ENCODE measurements at places on chromosomes 2 and 18. TPM values are rescaled to one million over a fixed set of nuclear protein-coding genes. Genes with fewer than 3 reads are reported as not detected.
A peak's percentile ranks its signal among the peaks of the same experiment; 100 is the strongest.

DNA sequence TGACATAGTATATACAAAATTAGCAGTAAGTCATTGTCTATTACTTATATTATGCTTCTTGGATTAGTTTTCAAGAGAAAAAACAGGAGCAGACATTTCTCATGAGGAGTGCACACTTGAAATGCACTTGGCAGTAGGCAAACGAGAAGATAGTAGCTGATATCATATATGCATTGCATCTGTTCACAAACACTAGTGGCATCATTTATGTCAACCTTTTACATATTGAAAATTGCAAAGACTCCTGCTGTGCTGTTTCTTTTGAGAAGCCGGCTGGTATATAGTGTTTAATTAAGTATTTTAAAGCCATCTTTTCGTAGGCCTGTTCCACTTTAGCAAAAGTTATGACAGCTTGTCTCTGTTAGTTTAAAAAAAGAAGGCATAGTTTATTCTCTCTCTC, 58.4 kb upstream of the SLC8A1 start:
- H3K27me3 ChIP-seq = no peaks in the 10 kb centered on the region
- DNase-seq = no peak
- no peaks in the 10 kb centered on the region for H3K4me1 ChIP-seq
- no peaks in the 10 kb centered on the region for H3K36me3 ChIP-seq
- no peak overlapping the region for H3K27ac ChIP-seq

- H3K36me3 ChIP-seq = no peaks in the 10 kb centered on the region
- no peak for DNase-seq
- no peaks in the 10 kb centered on the region for H3K27me3 ChIP-seq
- H3K4me3 ChIP-seq = no peak overlapping the region
- no peaks in the 10 kb centered on the region for H3K4me1 ChIP-seq
Measured at GRCh38 chr18:49023938-49024803, 73.4 kb upstream of the SMAD7 start.

GRCh38 chr2:240505910-240506309, 51.9 kb downstream of the ANKMY1 start:
- peaks cover 51% of the 10 kb centered on the region for H3K36me3 ChIP-seq
- H3K27ac ChIP-seq = no peak overlapping the region
- no peak for DNase-seq
- H3K27me3 ChIP-seq = no peaks in the 10 kb centered on the region
- H3K4me3 ChIP-seq = no peak overlapping the region

The UGT1A10 gene
- total RNA-seq = not detected

DNA sequence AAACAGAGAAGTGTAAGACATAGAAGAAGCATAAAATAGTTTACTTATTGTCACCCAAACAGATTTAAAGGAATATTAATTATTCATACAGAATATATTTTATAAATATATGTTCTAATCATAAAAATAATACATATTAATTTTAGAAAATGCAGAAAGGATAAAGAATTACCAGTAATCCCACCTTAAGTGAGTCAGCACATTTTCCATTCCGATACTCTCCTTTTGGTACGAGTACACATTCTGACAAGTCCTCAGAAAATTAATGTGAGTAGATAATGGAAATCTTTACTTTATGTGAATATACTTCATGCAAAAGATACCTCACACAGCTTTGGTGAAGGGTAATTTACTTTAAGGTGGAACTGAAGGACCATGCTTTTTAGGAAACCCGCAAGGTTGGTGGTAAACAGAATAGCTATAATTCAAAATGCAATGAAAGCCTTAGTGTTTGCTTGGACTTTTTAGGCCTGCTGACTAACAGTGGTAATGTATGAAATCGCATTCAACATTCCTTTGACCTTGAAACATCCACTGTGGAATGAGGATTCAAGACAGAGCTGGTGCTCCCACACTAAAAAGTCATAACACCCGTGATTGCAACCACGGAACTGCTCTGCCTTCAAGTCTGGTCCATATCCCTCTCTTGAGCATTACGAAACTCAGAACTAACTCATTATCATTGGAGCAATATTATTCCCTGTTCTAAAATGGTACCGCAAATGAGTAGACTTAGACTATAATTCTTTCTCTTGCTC, 28.1 kb upstream of the HTR2B start:
- H3K4me3 ChIP-seq = no peak overlapping the region
- H3K27me3 ChIP-seq = no peaks in the 10 kb centered on the region
- H3K4me1 ChIP-seq = no peaks in the 10 kb centered on the region
- DNase-seq = no peak
- peaks cover 14% of the 10 kb centered on the region for H3K36me3 ChIP-seq
- no peak overlapping the region for H3K27ac ChIP-seq

The FEV gene
- not detected for total RNA-seq

- H3K36me3 ChIP-seq = no peaks in the 10 kb centered on the region
- H3K4me1 ChIP-seq = peaks cover 17% of the 10 kb centered on the region
- H3K27me3 ChIP-seq = no peaks in the 10 kb centered on the region
- DNase-seq = no peak
- H3K4me3 ChIP-seq = no peak overlapping the region
Measured at GRCh38 chr2:105183555-105184323, 57.8 kb upstream of the GPR45 start.

The LRATD1 gene
- 29.4 TPM for total RNA-seq

DNA sequence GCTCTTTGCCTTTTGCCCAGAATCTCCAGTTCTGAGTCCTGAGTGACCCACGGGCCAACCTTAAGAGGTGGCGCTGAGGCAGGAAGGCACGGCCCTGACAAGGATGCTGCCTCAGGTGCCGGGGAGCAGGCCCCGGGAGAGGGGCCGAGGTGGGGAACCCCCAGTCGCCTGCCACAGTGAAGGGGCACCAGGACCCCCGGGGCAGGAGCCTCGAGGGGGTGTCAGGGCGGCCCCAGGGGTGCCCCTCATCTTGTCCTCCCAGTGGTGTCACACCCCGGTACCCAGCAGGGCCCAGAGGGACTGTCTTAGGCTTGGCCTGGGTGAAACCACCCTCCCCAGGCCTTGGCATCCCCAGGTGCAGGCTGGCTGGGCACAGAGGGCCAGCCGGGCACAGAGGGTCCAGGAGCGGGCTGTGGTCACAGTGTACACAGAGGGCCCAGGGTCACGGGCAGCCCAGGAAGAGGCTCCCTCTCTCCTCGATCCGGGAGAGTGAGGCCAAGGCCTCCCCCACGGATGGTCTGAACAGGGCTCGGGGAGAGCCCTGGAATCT, 1.0 kb downstream of the PDCD1 start:
- no peaks in the 10 kb centered on the region for H3K27me3 ChIP-seq
- H3K36me3 ChIP-seq = peaks cover 6% of the 10 kb centered on the region
- no peak for DNase-seq
- H3K4me1 ChIP-seq = peaks cover 53% of the 10 kb centered on the region

DNA sequence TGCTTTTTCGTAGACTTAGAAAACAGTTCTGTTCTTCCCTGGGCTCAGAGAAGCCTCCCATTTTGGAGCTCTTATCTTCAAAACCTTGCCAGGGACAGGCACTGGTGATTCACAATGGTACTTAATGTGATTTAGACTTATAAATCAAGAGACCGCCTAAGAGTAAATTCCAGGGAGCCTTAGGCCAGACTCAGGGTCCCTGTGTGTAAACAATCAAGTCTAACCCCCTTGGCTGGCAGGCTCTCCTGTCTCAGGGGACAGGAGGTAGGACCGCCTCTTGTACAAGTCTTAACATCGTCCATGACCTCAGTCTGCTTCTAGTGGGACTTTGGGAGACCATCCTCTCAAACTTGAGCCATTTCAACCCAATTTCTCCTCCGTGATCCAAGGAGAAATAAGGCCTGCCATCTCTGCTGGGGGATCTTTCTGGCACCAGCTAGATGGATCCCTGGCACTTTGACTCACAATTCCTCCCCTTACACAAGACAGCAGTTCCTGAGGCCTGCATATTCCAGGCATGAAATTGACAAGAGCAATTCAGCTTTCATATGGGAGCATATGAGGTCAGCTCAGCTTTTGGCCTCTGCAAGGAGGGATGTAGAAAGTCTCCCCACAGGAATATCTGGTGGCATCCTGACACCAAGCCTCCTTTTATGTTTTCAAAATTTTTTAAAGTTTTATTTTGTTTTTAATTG, 487.0 kb downstream of the TNS1 start:
- H3K4me1 ChIP-seq = peaks cover 4% of the 10 kb centered on the region
- no peak overlapping the region for H3K4me3 ChIP-seq
- H3K27me3 ChIP-seq = no peaks in the 10 kb centered on the region
- H3K36me3 ChIP-seq = no peaks in the 10 kb centered on the region

- H3K4me1 ChIP-seq = peaks cover 6% of the 10 kb centered on the region
- no peak for DNase-seq
- H3K27ac ChIP-seq = no peak overlapping the region
- no peak overlapping the region for H3K4me3 ChIP-seq
- H3K36me3 ChIP-seq = no peaks in the 10 kb centered on the region
Measured at GRCh38 chr2:99858951-99859596, 283.3 kb downstream of the AFF3 start.

- DNase-seq = no peak
- H3K4me1 ChIP-seq = no peaks in the 10 kb centered on the region
- no peak overlapping the region for H3K27ac ChIP-seq
- no peak overlapping the region for H3K4me3 ChIP-seq
Measured at GRCh38 chr18:13756671-13757070, 30.2 kb downstream of the RNMT start.

The CCL20 gene
- not detected for total RNA-seq

The DSG2 gene
- total RNA-seq = 12.2 TPM

- H3K27ac ChIP-seq = no peak overlapping the region
- H3K36me3 ChIP-seq = peaks cover 5% of the 10 kb centered on the region
- H3K4me1 ChIP-seq = no peaks in the 10 kb centered on the region
- no peak overlapping the region for H3K4me3 ChIP-seq
- H3K27me3 ChIP-seq = no peaks in the 10 kb centered on the region
Measured at GRCh38 chr2:63029058-63029457, 21.6 kb upstream of the OTX1 start.

The SKOR2 gene
- 0.55 TPM for total RNA-seq

The RIT2 gene
- 18.4 TPM for total RNA-seq

The CCDC74B gene
- 6.4 TPM for total RNA-seq

DNA sequence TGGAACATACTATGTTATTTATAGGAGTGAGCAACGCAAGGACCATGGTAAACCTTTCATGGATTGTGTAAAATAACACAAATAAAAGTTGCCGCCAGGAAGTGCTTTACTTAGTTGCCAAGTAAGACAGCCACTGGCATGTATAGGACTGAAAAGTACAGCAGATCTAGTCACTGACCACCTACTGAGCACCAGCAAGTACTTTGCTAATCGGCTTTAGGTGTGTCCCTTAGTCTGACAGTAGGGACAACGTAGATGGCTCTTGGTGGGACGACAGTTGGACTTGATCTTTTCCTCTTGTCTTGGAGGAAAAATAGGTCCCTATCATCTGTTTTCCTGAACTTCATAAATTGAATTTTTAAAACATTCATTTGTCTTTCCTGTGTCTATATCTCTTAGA, 13.6 kb upstream of the CXXC1 start:
- H3K4me3 ChIP-seq = no peak overlapping the region
- H3K27me3 ChIP-seq = peaks cover 28% of the 10 kb centered on the region
- DNase-seq = no peak
- no peaks in the 10 kb centered on the region for H3K36me3 ChIP-seq
- peaks cover 10% of the 10 kb centered on the region for H3K4me1 ChIP-seq

The CTAGE1 gene
- total RNA-seq = not detected

- no peak overlapping the region for H3K27ac ChIP-seq
- H3K27me3 ChIP-seq = no peaks in the 10 kb centered on the region
- H3K36me3 ChIP-seq = no peaks in the 10 kb centered on the region
- peak; percentile 60 for DNase-seq
Measured at GRCh38 chr2:29705616-29706015, 215.8 kb downstream of the ALK start.

- no peaks in the 10 kb centered on the region for H3K36me3 ChIP-seq
- H3K27ac ChIP-seq = no peak overlapping the region
- peak; percentile 68 for DNase-seq
- no peak overlapping the region for H3K4me3 ChIP-seq
- no peaks in the 10 kb centered on the region for H3K4me1 ChIP-seq
- no peaks in the 10 kb centered on the region for H3K27me3 ChIP-seq
Measured at GRCh38 chr2:170396799-170397459, 219.0 kb downstream of the MYO3B start.

- no peak overlapping the region for H3K4me3 ChIP-seq
- no peak overlapping the region for H3K27ac ChIP-seq
- H3K36me3 ChIP-seq = no peaks in the 10 kb centered on the region
- H3K4me1 ChIP-seq = no peaks in the 10 kb centered on the region
- DNase-seq = no peak
Measured at GRCh38 chr2:146821836-146822316, 1023.0 kb upstream of the ACVR2A start.

DNA sequence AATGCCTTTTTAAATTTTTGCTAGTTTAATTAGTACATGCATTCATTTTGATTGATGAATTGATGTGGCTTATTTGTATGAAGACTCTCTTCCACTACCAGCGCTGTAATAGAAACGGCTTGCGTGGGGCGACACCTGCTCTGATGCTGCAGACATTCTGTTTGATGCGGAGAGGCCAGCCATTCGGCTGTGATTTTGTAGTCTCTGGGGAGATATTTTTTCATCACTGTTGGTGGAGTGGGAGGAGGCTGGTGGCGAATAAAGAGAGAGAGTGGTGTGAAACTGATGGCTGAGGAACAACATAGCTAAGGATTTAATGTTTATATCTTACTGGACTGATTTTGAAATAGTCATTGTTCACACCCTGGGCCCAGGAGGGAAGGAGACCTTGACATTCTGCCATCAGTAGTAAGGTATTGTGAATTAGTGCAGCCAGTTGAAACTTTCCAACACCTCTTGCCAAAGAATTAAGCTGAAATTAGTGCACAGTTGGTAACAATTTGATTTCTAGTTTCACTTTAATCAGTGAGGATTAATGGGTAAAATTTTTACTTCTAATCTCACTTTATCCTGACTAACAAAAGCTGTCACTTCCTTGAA, 224.1 kb downstream of the MTX2 start:
- no peak for DNase-seq
- no peaks in the 10 kb centered on the region for H3K36me3 ChIP-seq
- H3K27me3 ChIP-seq = peaks cover under 1% of the 10 kb centered on the region
- H3K4me1 ChIP-seq = peaks cover 21% of the 10 kb centered on the region
- H3K4me3 ChIP-seq = no peak overlapping the region
- no peak overlapping the region for H3K27ac ChIP-seq

The BOK gene
- total RNA-seq = 15.5 TPM

- no peaks in the 10 kb centered on the region for H3K27me3 ChIP-seq
- H3K4me1 ChIP-seq = no peaks in the 10 kb centered on the region
- no peak overlapping the region for H3K27ac ChIP-seq
- peak overlapping the region; percentile 42 for H3K4me3 ChIP-seq
- H3K36me3 ChIP-seq = no peaks in the 10 kb centered on the region
- DNase-seq = peak; percentile 10
Measured at GRCh38 chr2:165240916-165241315, 1.7 kb downstream of the SCN2A start.

- peaks cover 8% of the 10 kb centered on the region for H3K4me1 ChIP-seq
- no peaks in the 10 kb centered on the region for H3K27me3 ChIP-seq
Measured at GRCh38 chr2:9030190-9030589, 26.7 kb upstream of the MBOAT2 start.

DNA sequence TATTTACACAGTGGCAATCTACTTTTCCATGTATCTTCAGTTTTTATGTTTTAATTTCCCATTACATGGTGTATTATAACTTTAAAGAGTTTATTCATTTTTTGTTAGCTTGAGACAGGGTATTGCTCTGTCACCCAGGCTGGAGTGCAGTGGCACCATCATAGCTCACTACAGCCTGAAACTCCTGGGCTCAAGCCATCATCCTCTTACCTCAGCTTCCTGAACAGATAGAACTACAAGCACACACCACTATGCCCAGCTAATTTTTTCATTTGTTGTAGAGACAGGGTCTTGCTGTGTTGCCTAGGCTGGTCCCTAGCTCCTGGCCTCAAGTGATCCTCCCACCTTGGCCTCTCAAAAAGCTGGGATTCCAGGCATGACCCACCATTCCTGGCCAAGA, 66.8 kb downstream of the COA5 start:
- H3K4me3 ChIP-seq = no peak overlapping the region
- H3K4me1 ChIP-seq = no peaks in the 10 kb centered on the region
- H3K27ac ChIP-seq = no peak overlapping the region
- no peaks in the 10 kb centered on the region for H3K27me3 ChIP-seq

Measured in spinal cord (tissue), 10 donors.